ENCODE measurements at places on chromosomes 5 and 9. TPM values are rescaled to one million over a fixed set of nuclear protein-coding genes. Genes with fewer than 3 reads are reported as not detected.

Gene CARTPT
- not detected for total RNA-seq

Gene MYMK
- not detected for total RNA-seq

Gene C5orf52
- not detected for total RNA-seq

Gene OR13C5
- not detected for total RNA-seq

Gene INSYN2B
- total RNA-seq = not detected

Gene FAM200C
- 0.87 TPM for total RNA-seq

Gene HRH2
- 0.88 TPM for total RNA-seq

Gene PCDHGA3
- 1.5 TPM for total RNA-seq

Gene DPH7
- 32.2 TPM for total RNA-seq

Gene OR13C8
- not detected for total RNA-seq

DNA sequence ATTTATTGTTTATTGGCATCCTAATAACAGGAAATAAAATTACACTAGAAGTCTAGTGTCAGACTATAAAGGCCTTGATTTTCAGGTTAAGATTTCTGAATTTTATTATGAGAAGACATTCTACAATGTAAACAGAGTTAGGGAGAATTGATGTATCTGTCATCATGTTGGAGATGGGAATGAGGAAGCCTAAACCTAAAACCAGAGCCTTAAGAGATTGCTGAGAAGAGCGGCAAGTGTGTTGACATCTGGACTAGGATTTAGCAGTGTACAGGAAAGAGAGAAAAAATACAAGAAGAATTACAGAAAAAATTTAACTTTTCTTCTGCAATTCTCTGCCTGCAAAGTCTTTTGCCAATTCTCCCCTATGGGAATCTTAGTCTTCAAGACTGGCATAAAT is 525.5 kb downstream of the NR2F1-AS1 start:
- no peak for DNase-seq

DNA sequence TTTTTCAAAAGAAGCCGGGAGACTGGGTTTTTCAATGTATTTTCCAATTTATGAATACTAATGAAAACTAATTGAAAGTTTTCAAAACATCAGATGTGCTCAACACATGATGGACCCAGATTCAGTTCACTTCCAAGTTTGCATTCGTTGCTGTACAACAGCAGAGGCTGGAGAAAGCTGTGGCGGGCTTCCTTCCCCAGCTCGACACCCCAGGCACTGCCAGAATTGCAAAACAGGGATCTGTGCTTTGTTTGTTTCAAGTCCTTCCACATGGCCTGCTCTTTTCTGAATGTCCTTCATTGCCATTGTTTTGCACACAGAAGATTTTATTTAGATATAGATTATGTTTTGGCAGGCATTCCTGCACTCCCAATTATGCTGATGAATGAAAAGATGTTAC is 30.3 kb upstream of the INSYN2B start:
- DNase-seq = no peak

- DNase-seq = no peak
Observed at GRCh38 chr9:72465593-72465984, 55.8 kb upstream of the TMC1 start.

DNA sequence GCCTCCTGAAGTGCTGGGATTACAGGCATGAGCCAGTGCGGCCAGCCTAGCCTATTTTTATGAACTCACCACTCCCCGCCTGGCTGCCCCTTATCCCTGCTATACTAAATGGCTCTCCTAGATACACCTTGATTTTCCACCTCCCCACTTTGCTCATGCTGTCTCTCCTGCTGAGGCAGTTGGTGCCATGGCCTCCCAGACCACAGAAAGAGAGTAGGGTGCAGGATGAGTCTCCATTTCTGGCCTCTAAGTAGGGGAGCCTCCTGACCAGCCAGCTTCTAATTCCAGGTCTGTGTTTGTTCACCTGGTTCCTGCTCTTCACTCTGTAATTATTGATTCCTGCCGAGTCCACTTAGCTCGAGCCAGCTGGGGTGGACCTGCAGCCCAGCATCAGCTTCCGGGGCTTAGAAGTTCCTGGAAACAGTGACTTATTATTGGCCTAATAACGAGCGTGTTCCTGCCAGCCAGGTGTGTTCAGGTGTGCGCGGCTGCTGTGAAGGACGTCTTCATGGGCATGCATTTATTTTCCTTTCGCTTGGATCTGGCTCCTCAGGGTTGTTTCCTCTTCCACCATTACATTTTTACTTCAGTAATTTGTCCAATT is 34.0 kb downstream of the ZNF618 start:
- no peak for DNase-seq

DNA sequence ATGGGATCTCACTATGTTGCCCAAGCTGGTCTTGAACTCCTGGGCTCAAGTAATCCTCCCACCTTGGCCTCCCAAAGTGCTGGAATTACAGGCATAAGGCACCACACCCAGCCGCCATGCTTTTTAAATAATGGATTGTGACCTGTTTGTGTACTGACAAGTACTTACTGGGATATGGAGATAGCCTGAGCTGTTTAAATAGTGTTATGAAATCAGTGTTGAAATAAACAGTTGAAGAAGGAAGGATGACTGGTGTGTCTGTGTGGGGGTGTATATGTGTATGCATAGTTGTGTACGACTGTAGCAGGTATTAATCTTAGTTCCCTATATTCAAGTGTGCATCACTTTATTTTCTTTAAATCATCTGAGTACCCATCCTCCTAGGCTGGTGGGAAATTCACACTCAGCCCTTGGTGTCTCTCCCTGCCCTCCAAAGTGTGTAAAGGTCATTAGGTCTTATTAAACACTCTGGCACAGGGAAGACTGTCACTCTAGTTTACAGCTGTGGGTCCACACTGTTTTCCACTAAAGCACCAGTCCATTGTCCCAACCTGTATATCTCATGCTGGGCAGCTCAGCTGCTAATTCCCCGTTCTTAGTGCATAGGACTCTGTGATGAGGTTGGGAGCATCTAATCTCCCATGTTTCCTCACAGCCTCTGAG is 91.0 kb downstream of the SNX18 start:
- DNase-seq = no peak

- no peak for DNase-seq
Observed at GRCh38 chr5:79974886-79975285, 16.2 kb downstream of the MTX3 start.

GRCh38 chr5:169281625-169282024 is 19.3 kb downstream of the SLIT3 start:
- no peak for DNase-seq

DNA sequence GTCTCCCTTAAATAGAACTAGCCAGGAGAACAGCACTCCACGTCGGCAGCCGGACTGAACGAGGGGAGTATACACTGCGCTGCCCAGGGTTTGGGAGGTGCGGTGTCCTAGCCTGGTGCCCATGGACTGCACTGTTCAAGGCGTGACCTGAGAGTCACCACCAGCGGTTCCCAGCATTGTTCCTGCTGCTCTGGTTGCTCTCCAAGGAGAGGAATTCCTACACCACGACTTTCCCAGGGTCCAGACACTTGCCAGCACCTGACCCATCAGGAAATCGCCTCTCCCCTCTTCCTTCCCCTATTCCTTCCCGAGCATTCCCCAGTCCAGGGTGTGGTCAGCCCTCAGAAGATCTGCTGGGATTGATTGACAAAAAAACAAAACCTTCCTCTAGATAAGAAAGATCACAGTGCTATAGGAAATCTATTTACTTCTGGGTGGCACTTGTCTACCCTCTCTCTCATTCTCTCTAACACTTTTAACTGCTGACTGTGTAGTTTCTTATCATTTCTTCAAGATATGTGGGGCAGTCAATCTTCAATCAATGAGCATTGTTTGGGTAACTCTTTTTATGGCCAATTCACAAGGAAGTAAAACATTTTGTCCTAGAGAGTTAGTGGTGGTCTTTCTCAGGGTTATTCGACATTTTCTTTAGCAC is 297.8 kb upstream of the ACTBL2 start:
- DNase-seq = no peak

DNA sequence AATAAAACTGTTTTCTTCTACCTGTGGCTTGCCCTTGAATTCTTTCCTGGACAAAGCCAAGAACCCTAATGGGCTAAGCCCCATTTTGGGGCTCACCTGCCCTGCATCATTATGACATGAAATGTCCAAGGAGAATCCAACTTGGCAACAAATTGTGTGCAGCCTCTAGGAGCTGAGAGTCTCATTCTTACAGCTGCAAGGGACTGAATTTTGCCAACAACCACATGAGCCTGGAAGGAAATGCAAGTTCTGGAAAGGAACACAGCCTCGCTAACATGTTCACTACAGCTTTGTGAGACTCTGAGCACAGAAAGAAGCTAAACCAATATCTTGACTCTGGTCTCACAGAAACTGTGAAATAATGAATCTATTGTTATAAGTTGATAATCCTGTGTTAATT is 94.8 kb upstream of the CDH12 start:
- DNase-seq = no peak

DNA sequence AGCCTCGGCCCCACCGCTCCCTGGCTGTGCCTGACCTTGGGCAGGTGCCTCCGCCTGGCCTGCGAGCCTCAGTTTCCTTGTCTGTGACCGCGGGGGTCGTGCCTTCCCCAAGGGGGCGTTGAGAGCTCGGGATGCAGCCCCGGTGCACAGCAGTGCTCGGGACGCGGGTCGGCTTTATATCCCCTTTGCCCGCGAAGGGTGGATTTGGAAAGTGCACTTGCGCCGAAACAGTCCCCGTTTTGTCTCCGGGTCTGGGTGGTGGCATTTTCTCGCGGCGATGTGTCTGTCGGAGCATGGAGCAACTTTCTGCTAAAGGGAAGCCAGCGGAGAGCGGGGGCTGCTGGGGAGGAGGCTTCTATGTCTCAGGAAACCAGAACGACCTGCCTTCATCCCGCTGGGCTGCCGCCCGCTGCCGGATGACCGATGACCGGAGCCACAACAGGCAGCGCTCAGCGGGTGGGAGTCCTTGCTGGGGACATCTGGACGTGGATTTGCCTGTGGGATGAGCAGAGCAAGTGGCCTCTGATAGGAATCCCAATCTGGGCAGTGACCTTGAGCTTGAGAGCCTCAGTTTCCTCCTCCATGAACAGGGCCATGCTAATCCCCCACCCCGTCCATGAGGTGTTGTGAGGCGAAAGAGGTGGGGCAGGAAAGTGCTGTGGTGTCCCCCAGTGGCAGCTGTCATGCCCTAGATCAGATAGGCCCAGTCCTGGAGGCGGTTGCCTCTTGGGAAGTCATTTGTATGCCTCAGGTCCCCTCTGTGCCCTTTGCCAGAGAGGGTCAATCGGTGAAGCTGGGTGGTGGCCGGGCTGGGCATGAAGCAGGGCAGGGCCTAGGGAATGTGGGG is 651 bp downstream of the HRH2 start:
- DNase-seq = no peak

DNA sequence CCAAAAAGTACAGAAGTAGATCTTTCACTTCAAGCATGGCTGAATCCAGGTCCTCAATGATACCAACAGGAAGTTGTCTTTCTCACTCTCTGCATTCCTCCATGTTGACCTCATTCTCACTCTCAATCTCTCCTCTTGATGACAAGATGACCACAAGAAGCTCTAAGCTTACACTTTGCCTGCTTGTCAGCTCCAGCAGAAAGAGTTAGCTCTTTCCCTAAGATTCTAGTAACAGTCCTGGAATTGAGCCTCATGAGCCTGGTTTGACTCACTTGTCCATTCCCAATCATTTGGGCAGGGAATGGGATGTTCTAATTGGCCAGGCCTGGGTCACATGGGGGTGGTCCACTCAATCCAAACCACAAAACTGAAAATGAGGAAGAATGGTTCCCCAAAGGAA is 3.3 kb upstream of the CLTA start:
- no peak for DNase-seq

- DNase-seq = no peak
Observed at GRCh38 chr9:136515276-136515675, 30.6 kb downstream of the NOTCH1 start.

DNA sequence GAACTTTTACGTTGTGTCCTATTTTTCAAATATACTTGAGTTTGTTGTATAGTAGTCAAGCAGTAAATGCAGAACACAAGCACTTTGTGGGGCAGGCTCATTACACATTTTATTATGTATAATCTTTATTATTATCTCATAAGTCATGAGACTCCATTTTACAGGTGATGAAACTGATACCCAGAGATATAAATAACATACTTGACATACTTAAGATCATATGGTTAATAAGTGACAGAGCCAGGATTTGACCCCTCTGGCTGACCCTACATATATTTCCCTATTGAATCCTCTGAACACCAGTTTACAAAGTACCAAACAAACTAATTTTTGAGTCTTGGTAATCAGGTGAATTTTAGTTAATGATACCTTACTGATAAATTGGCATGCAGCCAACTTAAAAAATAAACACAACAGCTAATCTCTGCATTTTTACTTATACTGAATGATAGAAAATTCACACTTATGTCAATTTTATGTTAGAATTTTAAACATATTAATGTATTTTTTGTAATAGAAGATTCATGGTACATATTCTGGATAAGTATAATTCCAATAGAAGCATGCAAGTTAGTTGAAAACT is 305.0 kb upstream of the MEF2C start:
- no peak for DNase-seq

GRCh38 chr9:123468541-123468940 is 112.5 kb downstream of the CRB2 start:
- no peak for DNase-seq

- DNase-seq = no peak
Observed at GRCh38 chr5:87777877-87778276, 365.1 kb upstream of the CCNH start.

DNA sequence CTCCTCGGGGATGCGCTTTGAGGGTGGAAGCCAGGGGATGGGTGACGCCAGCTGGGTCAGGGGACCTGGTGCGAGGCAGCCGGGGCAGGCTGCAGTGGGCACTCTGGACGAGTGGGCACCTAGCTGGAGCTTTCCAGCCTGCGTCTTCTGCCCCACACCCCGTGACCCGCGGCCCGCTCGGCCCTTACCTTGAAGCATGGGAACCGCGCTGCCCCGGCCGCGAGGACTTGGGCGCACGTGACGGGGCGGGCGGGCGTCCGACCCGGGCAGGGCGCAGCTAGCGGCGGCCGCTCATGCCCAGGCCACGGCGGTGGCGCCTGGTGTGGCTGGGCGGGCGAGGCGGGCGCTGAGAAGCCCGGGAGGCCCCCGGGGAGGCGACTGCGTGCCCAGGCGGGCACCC is 300 bp downstream of the FAM163B start:
- no peak for DNase-seq

GRCh38 chr9:2018764-2019558 is 3.8 kb downstream of the SMARCA2 start:
- DNase-seq = no peak

DNA sequence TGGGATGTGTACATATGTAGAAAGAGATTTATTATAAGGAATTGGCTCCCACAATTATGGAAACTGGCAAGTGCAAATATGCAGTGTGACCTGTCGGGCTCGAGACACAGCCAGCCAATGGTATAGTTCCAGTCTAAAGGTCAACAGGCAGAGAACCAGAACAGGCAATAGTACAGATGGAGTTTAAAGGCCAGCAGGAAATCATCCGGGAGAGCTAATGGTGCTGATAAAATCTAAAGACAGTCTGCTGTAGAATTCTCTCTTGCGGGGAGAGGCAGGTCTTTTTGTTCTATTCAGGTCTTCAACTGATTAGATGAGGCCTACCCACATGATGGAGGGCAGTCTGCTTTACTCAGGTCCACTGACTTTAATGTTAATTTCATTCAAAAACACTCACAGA is 21.8 kb downstream of the ANKRD31 start:
- DNase-seq = no peak

GRCh38 chr9:104980039-104980654 is 52.2 kb upstream of the ABCA1 start:
- DNase-seq = no peak
